ENCODE measurements at places on chromosomes 7 and 10.

GRCh38 chr7:150938566-150938965 is 39.6 kb downstream of the KCNH2 start:
- no peak for DNase-seq

DNA sequence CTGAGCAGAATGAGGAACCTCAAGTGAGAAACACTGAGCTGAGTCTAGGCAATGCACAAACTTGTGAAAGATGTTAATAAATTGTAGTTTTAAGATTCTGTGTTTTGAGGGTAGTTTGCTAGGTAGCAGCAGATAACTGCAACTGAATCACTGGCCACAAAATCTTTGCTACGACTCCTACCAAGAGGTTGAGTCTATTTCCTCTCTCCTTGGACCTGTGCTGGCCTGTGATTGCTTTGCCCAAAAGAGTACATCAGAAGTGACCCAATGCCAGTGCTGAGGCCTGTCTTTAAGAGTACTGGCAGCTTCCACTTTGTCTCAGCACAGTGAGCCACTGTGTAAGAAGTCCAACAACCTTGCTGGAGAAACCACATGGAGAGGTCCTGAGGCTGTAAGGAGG is 11.9 kb upstream of the TSPAN13 start:
- no peak for DNase-seq

- no peak for DNase-seq
These were observed 222.3 kb upstream of the ZNF32 start for GRCh38 chr10:43870968-43871439.

DNA sequence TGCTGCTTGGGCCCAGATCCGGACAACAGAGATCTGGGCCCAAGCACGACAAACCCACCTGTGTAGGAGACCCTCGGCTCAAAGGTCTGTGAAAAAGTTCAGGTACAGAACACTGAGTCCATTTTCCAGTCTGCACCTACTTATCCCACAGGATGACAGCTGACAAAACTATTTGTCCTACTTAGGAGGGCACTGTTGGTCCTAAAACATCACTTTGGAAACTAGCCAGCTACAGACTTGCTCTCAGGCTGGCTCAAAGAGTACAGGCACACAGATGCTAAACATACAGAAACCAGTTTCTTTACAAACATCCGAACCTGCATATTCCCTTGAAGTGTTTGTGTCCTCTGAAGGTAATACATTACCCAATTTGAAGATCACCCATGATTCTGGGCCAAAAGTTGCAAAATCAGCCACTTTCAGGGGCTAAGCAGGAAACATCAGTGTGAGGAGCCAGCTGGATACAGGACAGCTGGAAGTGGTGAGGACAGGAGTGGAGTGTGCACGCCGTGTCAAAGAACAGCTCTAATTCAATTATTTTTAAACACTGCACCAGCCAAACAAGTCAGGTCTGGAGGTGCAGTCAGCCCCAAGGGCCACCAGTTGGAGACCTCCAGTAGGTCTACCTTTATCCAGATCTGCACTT is 88.5 kb downstream of the NOC3L start:
- DNase-seq = no peak

DNA sequence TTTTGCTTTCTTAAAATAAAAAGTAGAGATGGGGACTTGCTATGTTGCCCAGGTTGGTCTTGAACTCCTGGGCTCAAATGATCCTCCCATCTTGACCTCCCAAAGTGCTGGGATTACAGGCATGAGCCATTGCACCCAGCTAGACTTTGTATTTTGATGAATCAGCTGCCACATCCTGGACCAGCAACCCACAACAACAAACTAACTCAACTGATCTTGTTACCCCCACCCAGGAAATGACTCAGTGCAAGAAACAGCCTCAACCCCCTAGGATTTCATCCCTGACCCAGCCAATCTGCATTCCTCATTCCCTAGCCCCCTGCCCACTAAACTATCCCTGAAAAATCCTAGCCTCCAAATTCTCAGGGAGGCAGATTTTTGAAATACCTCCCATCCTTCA is 123.8 kb downstream of the IPMK start:
- DNase-seq = no peak

DNA sequence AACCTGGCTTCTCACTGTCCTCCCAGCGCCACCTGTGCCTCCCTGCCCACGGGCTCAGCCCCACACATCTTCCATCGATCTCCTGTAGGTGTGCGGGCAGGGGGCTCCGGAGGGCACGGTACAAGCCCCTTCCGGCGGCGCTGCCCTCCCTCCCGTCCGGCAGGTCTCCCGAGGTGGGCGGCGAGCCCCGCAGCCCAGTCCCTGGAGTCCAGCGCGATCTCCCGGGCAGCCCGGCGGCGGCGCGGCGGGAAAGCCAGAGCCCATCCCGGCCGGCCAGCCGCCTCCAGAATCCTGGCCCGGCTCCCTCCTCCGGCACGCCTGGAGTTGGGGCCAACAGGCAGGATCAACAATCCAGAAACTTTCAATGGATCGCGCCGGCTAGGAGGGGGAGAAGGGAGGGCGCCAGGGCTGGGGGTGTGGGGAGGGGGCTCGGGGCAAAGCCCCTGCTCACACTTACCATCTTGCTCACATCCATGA is 100.1 kb downstream of the HIP1 start:
- no peak for DNase-seq

DNA sequence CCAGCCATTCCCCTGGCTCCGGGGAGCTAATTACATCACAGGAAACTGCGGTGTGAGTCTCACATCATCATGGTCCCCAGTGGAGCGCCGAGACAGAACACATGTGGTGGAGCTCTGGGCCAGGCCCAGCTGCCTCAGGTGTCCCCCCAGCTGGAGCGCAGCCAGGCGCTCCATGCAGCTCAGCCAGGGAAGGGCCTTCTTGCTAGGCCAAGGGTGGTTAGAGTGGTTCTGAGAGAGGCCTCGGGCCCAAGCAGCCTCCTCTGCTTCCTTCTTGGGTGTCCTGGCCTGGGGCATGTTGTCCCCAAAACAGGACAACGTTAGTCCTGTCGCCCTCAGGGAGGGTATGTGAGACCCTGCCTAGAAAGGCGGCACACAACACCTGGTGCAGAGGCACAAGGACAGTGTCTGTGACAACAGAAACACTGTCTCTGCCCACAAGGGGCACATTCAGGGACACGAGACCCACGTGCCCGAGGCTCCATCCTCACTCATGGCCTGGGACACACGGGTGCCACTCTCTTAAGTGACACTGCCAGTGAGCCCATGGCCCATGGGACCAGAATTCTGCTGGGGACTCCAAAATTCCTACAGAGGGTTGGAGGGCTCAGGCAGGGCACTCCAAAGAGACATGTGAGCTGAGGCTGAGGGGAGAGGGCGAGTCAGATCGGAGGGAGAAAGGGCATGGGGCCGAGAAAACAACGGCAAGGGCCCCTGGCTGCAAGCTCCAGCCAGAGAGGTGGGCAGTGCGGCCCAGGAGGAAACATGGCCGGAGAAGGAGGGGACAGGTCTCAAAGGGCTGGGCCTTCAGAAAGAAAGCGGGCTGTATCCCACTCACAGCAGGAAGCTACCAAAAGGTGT is 37.0 kb upstream of the RET start:
- DNase-seq = no peak

DNA sequence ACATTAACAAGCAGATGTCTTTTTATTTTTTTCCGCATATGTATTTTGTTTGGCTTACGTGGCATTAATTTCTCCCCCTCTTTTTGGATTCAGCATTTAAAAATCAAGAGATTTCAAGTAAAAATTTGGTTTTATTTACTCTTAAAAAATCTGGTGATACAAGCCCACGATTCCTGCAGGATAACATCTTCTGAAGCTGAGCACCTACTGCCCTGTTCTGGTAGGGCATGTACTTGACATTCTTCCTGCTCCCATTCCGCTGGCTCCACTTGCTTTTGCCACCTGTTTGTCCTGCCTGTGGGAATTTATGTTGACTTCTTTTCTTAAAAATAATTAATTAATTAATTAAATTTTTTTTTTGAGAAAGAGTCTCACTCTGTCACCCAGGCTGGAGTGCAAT is 105.2 kb upstream of the SLC25A13 start:
- no peak for DNase-seq

DNA sequence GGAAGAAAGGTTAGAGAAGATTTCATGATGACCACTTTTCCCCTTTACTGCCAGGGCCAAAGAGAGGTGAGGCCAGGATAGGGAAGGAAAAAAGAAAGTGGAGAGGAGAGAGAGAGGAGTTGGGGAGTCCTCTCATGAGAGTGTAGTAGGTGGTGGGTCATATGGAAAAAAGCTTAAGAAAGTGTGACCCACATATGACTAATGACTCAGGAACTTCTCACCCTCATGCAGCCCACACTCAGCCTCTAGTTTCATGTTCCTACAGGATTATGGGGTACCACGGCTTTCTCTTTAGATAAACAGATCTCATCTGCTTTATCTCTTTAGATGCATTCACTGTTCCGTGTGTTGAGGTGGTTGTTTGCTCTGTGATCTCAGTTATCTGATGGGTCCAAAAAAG is 462.5 kb upstream of the IGFBP3 start:
- no peak for DNase-seq

DNA sequence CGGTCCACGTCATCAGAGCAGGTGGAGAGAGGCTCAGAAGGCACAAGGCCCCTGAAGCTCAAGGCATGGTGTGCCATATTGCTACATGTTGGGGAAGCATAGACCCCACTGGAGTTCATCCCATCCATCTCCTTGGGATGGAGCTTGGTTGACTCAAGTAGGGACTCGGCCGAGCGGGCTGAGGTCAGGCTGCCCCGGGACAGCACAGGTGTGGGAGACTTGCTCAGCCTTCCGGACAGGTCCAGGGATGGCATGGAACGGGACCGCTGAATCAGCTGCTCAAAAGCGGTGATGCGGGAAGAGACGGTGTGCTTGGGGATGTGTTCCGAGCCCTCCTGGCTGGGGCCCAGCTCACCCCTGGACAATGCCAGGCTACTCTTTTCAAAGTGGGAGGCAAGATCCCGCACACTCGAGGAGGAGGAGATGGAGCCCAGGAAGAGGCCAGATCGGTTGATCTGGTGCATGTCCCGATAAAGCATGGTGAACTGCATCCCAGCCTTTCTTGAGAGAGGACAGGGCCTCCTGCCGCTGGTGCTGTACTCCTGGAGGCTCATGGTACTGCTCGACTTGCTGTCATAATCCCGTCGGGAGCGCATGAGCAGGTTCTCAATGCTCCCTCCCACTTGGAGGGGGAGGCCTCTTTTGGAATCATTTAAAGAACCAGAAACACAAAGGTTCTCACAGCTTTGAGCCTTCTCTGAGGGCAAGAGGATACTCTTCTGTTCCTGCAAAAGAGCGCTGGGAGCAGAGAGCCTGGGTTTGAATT is 65.6 kb upstream of the PDLIM1 start:
- DNase-seq = no peak
